ENCODE measurements at places on chromosomes 1 and 21.

DNA sequence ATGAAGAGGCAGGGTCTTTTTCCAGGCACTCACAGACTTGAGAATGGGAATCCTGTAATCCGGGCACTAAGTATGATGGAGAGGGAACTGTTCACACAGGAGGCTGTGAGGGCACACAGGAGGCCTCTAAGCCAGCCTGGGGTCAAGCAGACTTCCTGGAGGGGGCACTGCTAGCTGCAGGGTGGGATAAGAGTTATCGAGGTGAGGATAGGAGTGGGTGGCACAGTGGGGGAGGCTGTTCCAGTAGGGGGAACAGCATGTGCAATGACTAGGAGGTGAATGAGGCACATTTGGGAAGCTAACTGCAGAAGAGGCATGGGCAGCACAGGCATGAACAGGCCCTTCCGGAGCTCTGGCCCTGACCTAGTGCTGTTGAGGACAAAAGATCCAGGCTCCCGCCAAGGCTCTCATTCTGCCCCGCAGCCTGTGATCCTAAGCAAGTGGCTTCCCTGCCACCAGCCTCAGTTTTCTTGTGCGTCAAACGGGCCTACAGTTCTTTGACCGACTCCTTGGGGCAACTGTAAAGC is 216.7 kb downstream of the TRABD2B start:
- DNase-seq, result no peak

DNA sequence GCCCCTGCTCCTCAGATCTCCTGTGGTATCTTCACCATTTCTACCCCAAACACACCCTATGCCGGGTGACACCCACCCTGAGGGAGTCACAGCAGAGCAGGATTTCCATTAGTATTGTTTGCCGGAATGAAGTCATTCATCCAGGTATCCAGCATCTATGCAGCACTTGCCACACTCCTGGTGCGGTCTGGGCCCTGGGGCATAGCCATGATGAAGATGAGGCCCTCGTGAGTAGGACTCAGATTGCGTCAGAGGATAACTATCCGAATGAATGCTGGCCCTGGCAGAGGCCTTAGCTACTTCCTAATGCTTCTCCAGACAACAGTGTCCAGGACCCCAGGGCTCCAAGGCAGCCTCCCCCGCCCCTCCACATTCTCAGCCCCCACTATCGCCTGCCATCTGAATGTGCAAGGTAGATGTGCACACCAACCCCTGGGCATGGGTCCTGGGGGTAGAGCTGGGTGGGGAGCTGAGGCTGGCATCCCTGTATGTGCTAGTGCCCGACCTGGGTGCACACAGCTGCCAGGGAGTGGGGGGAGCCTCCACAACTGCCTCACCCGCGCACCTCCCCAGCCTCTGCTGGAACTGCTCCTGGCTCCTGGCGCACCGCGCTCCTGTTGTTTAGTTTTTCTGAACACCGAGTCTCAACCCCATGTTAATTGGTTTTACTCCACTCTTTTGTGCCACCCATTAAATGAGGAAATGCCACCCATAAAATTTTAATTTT is 25.5 kb upstream of the ZC3H12A start:
- no peak for DNase-seq

DNA sequence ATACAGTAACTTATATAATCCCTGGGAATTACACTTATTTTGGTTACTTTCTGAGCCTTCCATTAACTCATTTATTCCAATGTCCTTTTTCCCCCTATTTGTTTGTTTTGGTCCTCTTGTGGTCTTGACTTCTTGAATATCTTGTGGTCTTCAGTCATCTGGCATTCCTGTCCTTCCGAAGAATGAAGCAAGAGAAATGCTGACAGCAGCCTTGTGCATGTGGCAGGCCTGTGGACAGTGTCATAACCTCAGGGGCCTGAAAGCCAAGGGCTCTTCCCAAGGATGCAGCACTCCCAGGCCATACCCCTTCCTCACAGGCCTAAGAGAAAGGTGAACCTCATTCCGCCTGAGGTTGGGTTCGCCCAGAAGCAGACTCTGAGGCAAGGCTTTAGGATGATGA is 470.2 kb downstream of the DISC1 start:
- no peak for DNase-seq

DNA sequence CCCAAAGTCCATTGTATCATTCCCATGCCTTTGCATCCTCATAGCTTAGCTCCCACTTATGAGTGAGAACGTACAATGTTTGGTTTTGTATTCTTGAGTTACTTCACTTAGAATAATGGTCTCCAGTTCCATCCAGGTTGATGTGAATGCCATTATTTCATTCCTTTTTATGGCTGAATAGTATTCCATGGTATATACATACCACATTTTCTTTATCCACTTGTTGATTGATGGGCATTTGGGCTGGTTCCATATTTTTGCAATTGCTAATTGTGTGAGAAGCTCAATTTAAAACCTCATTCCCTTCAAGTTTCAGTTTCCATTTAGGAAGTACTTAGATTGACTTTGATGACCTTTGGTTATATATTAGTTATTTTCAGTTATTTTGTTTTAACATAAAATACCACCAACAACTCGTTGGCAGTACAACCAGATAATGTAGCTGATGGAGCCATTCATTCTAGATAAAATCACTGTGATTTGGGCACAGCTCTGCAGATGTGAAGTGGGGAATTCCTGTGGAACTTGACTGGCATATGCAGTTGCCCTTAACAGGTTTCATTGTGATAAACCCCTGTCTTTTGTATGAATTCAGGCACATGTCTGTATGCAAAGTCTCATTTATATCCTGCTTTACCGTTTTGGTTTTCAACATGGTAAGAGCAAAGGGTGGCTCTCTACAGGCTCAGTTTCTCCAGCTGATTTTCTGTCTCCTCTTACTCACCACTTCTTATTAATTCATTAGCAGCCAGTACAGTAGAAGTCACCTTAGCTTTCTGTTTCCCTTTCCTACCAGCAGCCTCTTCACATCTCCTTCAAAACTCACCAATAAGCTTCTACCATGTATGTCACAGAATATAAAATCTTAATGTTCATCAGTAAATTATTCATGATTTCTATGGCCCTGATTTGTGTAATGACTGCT is 170.9 kb downstream of the C1orf21 start:
- no peak for DNase-seq

GRCh38 chr21:46369520-46370235 is 45.7 kb downstream of the PCNT start:
- DNase-seq, result peak; percentile 52

- DNase-seq, result no peak
These were observed 192.3 kb downstream of the KCNT2 start for GRCh38 chr1:196415978-196416377.

GRCh38 chr21:38290809-38291208 is 34.0 kb downstream of the KCNJ15 start:
- DNase-seq, result no peak

GRCh38 chr1:116880917-116881316 is 28.8 kb upstream of the PTGFRN start:
- DNase-seq, result no peak

DNA sequence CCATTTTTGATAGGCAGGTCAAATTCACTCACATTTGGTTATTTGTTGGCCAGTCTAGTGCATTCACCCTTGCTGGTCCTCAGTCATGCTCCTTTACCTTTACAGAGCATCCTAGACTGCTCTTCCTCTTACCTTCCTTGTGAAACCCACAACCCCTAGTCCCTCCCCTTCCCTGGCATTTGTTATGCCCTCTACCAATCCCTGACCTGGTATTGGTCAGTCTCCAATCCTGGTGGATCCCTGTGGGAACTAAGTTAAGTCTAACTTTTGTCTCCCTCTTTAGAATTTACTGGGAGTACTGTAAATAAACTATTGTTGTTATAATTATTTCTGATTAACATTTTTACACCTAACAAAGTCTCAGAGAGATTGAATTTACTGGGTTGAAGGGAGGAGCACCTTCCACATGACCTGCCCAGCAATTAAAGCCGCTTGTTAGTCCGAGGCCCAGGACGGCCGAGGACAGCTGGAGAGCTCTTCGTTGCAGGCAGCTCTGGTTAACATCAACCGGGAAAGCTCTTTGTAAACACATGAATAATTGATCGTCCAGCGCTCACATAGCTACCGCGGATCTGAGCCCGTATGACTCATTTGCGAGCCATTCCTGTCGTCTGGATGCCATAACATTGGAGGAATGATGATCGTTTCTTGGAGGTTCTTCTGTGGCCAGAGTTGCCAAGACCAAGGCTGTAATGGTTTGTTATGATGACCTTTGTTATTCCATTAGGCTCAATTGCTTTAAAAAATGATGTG is 31.9 kb downstream of the MTARC1 start:
- no peak for DNase-seq

DNA sequence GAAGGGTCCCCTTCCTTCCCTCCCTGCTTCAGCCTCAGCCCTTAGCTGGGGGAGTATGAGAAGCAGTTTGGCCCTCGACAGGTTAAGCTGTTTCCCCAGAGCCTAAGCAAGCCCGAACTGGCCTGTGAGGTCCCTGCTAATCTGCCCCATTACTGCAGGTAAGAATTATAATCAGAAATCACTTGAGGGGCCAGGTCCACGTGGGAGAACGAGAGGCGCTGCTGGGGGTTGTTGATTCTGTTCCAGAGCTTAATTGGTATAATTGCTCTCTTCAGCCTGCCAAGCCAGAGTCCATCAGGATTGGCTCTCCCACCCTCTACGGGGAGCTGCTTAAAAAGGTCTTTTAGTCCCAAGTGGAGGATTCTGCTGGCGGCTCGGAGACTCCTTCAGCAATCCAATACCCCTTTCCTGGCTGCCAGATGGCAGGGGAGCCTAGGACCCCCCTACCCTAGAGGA is 70.8 kb downstream of the UBE2T start:
- DNase-seq, result no peak

DNA sequence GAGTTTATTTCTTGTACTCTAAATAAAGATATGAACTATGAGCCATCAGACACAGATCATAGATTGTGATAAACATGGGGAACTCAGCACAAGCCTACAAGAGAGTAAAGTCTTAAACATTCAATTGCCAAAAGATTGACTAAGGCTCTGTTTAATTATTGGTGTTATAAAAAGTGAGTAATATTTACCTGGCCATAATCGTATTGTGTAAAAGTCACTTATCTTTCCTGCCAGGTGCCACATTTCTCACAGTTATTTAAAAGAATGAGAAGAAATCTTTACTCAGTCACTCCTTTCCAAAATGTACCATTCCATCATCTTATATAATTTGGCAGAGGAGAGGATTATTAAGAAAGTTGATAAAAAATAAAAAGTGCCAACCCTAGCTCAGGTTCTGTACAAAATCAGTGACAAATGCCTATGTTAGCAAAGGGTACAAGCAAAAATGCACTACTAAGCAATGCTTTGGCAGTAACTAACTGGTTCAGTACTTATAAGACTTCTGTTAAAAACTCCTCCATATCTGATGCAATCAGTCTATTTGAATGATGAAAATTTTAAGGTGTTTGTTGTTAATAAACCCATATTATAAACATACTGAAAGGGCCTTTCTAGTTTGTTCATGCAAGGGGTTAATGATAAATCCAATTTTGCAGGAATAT is 5.8 kb upstream of the NR5A2 start:
- DNase-seq, result no peak

- DNase-seq, result no peak
These were observed 123.4 kb upstream of the SNX7 start for GRCh38 chr1:98538106-98538505.

DNA sequence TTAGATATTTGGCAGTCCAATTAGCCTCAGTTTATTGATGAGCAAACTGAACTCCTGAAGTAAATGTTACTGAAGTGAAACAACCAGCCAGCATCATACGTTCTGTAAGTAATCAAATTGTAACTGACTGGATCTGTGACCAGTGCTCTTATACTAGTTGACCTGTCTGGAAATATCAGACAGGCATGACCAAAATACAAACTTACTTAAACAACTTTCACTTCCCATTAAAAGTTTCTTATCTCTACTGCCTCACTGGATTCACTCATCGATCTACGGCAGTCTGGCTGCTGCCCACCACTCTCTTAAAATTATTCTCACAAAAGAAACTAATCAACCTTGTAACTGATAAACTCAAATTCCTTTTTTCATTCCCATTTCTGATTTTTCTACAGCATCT is 56.4 kb downstream of the WDR3 start:
- no peak for DNase-seq

GRCh38 chr1:87766737-87767136 is 438.1 kb downstream of the LMO4 start:
- no peak for DNase-seq

DNA sequence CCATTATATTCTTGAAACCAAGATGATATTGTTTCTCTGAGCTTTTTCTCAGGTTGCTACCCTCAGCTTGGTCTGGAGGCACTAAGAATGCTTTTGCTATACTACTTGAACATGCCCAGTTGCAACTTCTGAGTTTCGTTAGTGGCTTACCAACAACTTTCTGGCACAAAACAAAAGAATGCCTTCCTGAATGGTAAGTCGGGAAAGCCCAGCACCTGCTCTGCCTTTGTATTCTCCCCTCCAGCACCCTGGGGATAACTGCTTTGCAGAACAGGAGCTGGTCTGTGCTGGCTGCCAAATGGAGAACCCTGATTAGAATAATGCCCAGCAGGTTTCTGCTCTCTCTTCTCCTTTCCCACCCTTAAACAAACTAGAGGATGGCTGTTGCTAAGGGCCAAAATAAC is 149.3 kb downstream of the TGFB2 start:
- DNase-seq, result no peak

- DNase-seq, result no peak
These were observed 275.8 kb downstream of the VAV3 start for GRCh38 chr1:107689159-107689558.

DNA sequence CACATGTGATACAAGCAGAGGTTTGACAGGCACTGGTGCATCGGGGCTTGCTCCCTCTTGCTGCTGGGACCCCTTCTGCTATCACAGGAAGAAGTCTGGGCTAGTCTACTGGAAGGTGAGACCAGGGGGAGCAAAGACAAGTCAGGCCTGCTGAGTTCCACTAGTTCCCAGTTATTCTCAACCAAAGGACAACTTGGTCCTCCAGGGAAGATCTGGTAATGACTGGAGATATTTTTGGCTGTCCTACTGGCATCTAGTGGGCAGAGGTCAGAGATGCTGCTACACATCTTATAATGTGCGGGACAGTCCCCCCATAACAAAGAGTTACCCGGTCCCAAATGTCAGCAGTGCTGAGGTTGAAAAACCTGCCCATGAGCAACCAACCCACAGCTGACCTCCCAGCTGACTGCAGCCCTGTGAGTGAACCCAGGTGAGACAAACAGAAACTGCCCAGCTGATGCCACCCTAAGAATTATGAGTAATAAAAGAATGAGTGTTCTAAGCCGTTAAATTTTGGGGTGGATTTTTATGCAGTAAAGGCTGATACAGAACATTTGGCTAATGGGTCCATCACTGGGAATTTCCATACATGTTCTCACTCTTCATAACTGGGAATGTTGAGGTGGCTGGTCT is 71.6 kb downstream of the NENF start:
- no peak for DNase-seq
